Foreskin keratinocyte (primary cell): ENCODE measurements at places on chromosomes 16 and 17. TPM values are rescaled to one million over a fixed set of nuclear protein-coding genes. Genes with fewer than 3 reads are reported as not detected.
A peak's percentile ranks its signal among the peaks of the same experiment; 100 is the strongest.

Gene HOXB1
- total RNA-seq = not detected in 2 replicates

Gene TBC1D26
- total RNA-seq = not detected in 2 replicates

GRCh38 chr17:16081507-16082087, 82.0 kb downstream of the TTC19 start:
- DNase-seq = no peak

- DNase-seq = no peak
Observed at GRCh38 chr17:76732734-76733617, 4.2 kb downstream of the SRSF2 start.

DNA sequence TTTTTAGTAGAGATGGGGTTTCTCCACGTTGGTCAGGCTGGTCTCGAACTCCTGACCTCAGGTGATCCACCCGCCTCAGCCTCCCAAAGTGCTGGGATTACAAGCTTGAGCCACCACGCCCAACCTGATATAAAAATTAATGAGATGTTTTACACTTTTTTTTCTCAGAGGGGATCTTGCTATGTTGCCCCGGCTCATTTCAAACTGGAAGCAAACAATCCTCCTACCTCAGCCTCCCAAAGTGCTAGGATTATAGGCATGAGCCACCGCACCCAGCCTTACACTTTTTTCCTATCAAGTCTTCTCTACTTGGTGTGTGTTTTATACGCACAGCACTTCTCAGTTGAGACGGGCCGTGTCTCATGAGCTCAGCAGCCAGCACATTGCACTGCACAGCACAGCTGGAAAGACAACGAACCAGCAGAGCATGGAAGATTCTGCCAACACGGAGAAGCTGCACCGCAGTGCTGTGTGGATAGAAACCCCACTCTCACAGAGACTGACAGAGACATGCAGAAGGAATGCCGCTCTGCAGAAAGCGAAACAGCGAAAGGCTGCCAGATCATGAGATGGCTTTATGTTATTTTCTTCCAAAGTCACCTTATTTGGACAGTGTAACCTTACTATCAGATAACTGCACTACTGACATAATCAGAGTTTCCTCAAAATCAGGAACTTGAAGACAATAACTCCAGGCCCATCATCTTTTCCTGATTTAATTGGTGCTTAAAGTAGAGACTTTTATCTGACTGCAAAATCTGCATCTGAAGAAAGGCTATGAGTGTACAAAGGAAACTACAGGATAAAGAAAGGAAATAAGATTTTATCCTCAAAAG, 6.5 kb upstream of the QRICH2 start:
- no peak for DNase-seq

Gene CCL22
- total RNA-seq = not detected in 2 replicates

- DNase-seq = no peak
Observed at GRCh38 chr16:57742543-57742942, 7.0 kb downstream of the KATNB1 start.

Gene SLC16A5
- 3.2 and 3.4 TPM in 2 replicates for total RNA-seq

- peak; percentile 63 for DNase-seq
Observed at GRCh38 chr16:11342021-11342855, 3.0 kb upstream of the RMI2 start.

GRCh38 chr17:6823011-6823442, 8.5 kb downstream of the TEKT1 start:
- peak; percentile 64 for DNase-seq

Gene PDILT
- total RNA-seq = not detected in 2 replicates

DNA sequence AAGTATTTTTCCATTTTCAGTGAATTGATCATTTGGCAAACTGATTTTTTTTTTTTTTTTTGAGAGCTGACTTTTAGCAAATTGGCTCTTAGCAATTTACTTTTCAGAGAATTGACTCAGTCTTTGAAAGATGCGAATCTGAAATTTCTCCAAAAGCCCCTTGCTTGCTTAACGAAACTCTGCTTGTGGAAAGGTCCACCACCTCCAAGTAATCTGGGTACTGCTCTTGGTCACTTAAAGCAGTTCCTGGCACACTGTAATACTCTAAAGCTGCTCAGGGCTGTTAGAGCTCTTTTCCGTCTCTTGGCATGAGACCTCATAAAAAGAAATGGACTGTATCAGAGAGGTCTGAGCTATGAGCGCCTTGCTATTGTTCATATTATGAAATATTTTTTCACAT, 2.9 kb downstream of the GSDMB start:
- no peak for DNase-seq

DNA sequence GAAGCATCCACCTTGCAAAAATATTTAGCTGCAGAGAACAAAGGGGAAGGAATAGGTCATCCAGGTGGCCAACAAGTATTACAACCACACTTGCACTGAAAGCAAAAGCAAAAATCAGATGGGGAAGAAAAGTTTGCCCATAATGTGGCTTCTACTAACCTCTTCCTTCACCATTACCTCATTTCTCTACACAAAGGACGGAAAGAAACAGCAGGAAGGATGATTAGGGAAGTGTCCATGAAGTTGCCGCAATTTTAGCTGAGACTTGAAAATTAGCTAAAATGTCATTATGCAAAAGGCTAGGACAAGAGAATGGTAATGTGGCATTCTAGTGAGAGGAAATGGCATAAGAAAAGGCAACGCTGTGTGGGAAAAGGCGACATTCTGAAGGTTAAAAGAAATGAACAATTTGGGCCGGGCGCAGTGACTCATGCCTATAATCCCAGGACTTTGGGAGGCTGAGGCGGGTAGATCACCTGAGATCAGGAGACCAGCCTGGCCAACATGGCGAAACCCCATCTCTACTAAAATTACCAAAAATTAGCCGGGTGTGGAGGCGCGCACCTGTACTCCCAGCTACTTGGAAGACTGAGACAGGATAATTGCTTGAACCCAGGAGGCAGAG, 13.7 kb downstream of the KANSL1 start:
- no peak for DNase-seq

DNA sequence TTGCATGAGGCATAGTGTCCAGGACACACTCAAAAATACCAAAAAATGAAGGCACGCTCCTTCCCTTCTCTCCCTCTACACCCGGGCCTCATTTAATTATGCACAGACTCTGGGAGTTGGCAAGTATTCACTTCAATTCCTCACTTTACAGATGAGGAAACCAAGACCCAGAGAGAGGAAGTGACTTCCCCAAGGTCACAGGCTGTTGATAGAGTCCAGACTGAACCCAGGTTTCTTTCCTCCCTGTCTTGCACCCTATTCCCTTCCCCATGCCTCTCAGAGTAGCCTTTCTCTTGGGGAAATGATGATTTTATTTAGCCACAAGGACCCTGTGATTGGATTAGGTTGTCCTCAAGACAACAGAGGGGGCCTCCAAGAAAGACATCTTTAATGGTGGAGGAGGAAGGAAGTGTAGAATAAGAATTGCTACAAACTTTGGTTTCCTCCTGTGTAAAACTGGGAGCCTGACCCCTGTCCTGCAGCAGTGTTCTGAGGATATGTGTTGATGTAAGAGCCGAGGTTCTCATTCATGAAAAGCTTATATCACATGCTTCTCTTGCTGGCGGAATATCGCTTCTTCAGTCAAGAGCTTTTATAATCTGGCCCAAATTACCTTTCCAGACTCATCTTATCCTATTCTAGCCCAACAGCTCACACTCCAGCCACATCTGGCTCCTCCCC, 48.8 kb upstream of the SIAH1 start:
- no peak for DNase-seq

GRCh38 chr17:80786887-80787286, 204.8 kb upstream of the CHMP6 start:
- DNase-seq = no peak

- no peak for DNase-seq
Observed at GRCh38 chr17:48492401-48493298, 38.2 kb downstream of the HOXB1 start.

Gene TVP23A
- not detected in 2 replicates for total RNA-seq

DNA sequence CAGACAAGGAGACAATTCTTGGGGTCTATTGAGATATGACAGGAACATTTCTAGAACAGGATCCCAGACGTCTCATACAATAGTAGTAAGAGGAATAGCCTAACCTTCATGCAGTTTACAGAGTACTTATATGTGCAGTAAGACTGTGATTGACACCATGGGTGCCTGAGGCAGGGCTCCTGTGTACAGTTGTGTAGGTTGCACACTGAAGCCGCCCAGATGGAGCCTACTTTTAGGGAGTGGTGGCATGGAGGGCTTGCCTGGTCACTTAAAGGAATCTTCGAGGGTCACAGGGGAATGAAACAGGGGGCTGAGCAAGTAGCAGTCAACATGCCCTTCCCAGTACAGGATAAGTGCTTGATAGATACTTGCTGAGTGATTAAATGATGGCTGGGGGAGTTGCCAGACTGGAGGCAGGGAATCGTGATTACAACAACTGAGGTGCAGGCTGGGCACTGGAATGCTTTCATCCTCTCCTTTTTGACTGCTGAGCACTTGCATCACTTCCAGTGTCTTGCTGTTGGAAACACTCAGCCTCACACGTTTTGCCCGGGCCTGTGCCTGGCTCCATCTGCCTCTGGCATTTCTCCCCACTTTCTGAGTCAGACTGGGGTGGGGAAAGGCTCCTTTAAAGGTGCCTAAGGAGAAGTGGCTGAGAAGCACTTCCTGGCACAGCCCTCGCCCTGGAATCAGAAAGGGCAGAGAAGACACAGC, 71.0 kb downstream of the COPRS start:
- DNase-seq = peak; percentile 99

Gene CCDC40
- total RNA-seq = 1.3 and 2.1 TPM in 2 replicates

Gene CDH1
- 210 and 216 TPM in 2 replicates for total RNA-seq

Gene CA4
- not detected in 2 replicates for total RNA-seq
